Suppressor macrophage treated with lipopolysaccharide for 4 hours (primary cell): ENCODE measurements at places on chromosomes 16 and 17.
A peak's percentile ranks its signal among the peaks of the same experiment; 100 is the strongest.

- DNase-seq = no peak
These were observed 8.9 kb downstream of the CA10 start for GRCh38 chr17:52149626-52150025.

- DNase-seq = no peak
These were observed 359.3 kb downstream of the HS3ST4 start for GRCh38 chr16:26051063-26051462.

DNA sequence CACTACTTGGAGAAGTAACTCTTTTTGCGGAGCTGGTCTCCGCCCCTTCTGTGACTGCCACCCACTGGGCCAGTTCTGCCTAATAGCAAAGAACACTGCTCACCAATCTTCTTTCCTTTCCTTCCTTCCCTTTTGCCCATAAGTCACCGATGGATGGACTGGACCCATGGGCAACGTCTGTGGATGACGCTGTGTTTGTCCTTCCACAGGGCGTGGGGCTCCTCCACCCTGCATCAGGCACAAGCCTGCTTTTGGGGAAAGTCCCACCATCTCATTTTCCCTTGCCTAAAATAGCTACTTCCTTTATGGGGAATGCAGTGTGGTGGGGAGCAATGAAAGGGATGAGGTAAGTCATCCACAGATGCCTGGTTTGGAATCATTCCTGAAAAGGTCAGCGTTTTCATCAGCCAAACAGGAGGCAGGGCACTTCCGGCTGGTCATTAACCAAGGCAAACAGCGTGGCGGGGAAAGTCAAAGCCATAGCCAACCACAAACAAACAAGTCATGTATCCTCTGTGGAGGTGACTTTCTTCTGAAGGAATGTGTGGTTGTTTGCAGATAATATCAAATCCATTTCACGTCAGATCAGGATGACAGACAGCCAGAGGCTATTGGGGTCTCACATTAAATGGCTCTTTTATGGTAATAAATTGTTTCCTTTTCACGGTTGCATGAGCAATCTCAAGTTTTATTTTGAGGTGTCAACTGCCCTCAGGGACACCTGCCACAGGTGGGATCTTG is 30.7 kb upstream of the MED9 start:
- peak; percentile 60 for DNase-seq

GRCh38 chr17:39954876-39955275 is 7.9 kb upstream of the GSDMA start:
- DNase-seq = no peak

DNA sequence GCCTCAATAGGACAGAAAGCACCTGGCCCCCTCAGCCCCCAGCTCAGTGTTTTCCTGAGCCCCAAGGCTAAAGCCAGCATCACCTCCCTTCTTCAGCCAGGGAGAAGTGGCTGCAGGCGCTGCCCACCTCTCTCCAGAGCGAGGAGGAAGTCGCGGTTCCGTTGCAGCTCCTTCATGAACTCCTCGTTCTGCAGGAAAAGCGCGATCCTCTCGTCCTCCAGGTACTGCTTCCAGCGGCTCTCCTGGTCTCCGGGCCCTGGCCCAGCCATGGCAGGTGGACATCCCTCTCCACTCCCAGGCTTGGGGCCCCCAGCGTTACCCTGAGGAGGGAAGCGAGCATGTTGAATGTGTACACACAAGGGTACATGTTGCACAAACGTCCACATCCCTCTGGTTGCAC is 22.7 kb upstream of the MRPS23 start:
- DNase-seq = no peak

GRCh38 chr16:13083681-13084080 is 182.3 kb downstream of the SHISA9 start:
- DNase-seq = no peak

DNA sequence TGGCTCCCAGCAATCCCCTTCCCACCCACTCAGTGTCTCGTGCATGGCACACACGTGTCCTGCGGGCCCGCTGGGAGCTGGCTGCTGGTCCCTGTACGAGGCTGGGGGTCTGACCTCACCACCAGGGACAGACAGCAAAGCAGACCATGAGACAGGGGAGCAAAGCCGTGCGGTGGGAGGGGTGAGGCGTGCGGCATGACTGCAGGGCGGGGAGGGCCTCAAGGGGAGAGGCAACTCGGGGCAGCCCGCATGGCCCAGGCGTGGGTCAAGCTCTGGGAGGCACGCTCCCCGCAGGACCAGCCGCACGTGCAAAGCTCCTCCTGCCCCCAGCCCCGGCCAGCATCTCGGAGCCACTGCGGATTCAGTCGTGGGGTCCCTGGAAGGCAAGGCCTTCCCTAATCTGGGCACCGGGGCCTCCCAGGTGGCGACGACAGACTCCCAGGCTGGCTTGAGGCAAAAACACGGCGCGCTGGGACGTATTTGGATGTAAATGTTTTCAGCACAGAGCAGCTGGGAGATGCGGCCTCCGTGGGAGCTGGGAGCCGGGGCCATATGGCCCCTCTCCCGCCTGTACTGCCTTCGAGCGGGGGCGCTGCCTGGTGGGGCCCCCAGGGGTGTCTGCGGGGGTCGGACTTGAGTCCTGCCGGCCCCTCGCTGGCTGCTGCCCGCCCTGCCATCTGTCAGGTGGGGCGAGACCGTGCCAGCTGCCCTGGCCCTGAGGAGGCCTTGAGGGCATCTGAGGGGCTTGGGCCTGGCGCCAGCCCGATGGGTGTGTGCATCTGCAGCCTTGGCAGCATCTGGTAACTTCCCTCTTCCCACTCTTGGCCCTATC is 12.2 kb upstream of the CBFA2T3 start:
- DNase-seq = no peak

- DNase-seq = no peak
These were observed 33.5 kb downstream of the XYLT1 start for GRCh38 chr16:17437127-17437720.

DNA sequence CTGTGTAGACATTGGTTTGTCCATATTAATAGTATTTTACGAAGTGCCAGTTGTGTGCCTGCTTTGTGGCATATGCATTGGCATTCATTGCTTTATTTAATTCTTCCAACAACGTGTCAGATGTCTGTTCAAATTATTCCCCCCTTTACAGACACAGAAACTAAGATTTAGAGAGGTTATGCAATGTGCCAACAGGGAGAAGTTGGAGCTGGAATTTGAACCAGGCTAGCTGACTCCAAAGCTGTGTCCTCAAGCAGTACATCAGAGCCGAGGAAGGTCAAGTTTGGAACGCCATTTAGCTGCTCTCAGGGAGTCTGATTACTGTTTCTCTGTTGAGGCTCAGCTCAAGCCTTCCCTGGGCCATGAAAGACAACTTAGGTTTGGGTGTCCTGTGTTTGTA is 232.3 kb downstream of the WWOX start:
- DNase-seq = no peak

DNA sequence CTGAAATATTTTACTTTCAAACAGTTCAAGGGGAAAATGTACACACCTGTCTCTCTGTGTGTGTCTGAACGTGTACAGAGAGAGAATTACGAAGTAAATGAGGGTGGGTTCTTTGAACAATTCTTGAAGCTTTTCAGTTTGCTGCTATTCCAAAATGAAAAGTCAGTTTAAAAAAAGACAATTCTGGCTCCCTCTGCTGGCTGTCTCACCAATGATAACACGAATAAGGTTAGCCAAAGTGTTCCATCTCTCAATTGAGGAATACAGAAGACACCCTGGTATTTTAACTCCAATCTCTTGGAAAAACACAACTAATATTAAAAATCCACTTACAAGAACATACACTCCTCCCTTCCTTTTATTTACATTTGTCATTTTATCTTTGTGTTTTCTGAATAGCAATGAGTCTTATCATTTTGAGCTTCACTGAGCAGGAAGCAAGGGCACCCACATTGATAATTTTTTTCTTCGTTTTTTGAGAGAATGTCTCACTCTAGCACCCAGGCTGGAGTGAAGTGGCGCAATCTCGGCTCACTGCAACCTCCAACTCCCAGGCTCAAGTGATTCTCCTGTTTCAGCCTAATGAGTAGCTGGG is 20.5 kb downstream of the EFTUD2 start:
- peak; percentile 45 for DNase-seq

DNA sequence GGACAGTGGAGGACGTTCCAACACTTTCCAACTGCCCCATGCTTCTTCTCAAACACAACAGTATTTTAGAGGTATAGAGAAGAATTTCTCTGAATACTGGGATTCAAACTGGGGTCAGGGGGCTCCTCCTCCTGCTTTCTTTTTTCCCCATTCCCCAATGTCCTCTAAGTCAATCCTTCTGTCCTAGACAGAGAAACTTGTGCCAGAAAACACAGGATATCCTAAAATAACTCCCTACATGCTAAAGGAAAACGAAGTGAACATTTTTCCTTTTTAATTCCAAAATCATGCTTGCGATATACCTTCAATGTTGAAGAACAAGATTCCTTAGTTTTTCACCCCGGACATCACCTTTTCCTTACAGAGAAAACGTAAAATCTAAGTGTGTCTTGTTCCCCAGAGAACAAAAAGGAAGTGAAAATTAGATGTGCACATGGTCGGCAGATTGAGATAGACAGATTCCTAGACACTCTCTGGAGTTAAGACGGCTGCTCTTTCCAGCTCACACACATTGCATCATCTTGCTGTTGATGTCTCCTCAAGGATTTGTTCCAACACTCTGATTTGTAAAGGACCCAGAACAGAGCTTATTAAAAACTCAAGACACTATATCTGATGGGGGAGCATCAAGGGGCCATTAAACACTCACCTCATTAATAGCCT is 228.2 kb downstream of the GRIN2A start:
- DNase-seq = no peak

GRCh38 chr17:75031972-75032719 is 14.6 kb downstream of the ATP5PD start:
- DNase-seq = peak; percentile 83

DNA sequence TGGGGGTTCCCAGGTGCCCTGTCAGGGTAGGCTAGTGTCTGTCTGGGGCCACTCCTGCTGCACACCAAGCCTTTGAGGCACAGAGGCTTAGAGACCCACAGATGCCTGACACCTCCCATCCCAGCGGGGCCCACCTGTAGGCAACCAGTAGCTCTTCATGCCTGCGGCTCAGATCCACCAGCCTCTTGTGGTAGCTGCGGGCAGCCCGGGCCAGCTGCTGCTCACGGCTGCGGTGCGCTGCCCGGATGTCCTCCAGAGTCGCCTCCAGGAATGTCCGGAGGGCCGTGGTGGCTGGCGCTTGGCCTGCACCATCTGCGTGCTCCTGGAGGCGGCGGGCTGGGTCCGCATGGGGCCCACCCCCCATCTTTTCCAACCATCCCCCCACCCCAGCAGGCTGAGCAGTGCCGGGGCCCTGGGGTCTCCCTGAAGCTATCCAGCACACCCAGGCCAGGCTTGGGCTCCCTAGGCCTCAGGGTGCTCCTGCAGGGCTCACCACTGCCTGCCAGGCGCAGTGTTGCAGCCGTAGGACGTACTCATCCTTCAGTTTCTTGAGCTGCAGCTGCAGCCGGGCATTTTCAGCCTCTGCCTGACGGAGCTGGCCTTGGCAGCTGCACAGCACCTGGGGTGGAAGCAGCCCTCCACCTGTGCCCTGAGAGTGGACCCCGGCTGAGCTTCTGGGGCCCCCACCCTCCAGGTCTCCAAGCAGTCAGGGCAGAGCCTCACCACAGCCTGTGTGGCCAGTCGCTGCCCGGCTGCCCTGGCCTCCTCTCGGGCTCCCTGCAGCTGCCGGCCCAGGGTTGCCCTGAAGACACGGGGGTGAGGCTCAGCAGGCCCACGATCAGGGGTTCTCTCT is 1.8 kb downstream of the CCDC78 start:
- DNase-seq = no peak

DNA sequence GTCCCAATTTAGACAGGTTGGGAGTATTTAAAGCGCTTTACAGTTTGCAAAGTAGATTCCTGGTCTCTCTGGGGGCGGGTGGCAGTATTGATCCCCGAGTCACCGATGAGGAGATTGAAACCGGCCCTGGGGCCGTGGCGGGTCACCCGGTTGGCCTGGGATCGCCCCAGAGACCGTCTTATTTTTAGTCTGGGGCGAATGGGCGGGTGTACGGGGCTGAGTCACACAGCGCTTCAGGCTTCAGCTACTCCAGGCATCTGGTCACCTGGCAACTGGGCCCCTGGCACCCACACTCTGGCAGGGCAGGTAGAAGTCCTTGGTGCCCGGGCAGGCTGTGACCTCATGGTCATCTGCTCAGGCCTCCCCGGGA is 669 bp downstream of the MIEF2 start:
- peak; percentile 25 for DNase-seq

DNA sequence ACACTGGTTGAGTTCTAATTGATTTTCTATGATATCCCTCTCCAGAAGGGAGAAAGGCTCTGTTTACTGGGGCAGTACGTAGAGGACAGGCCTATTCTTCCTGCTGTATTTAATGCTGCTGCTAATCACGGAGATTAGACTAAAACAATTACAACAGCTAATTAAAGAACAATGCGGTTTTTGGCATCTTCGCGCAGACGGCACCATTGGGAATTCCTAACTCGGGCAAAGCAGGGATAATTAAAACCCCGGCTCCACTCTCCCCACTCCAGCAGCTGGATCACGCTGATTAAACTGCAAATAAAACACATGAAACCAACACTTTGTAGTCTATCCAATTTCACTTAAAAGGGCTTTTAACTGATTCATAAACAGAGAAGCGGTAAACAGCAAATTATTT is 147.6 kb downstream of the XYLT1 start:
- no peak for DNase-seq

- no peak for DNase-seq
These were observed 68.0 kb downstream of the AATF start for GRCh38 chr17:37016780-37017179.

DNA sequence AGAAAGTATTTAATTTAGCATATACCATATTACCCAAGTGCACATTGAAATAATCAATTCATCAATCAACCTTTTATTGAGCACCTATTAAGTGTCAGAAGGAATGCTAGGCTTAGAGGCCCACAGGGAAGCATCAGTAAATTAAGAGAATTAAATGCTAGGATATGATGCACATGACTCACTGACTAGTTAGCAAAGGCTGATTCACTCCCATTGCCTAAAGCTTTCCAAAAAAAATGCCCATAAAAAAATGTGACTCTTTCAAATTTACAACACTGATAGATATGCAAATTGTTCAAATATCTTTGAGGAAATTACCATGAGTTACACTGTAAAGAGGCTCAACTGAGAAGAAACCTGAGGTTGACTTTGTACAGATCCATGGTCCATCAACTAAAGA is 883.3 kb downstream of the CDH11 start:
- DNase-seq = no peak
